Neuronal stem cell (in vitro differentiated cells): ENCODE measurements at places on chromosomes 13 and 19.
A peak's percentile ranks its signal among the peaks of the same experiment; 100 is the strongest.

DNA sequence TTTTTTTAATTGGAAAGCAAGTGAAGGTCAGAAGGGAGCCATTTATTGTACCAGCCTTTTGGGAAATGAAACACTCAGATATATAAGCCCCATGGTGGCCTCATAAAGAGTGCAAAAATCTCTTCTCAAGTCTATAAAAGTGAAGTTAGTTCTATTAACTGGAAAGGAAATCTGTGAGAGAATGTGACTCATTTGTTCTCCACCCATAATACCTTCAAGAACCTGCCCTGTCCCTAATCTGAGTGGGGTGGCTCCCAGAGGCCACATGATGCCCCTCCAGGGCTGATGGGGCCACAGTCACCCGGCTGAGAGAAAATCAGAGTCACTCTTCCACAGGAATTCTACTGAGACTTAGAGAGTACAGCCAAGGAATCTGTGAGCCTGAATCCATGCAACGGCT, 65.8 kb upstream of the SERP2 start:
- no peak for DNase-seq

GRCh38 chr13:35966024-35966423, 165.2 kb downstream of the DCLK1 start:
- DNase-seq = no peak

- DNase-seq = no peak
Observed at GRCh38 chr19:16850133-16850532, 20.9 kb downstream of the SIN3B start.

- DNase-seq = no peak
Observed at GRCh38 chr19:8238251-8238650, 29.1 kb downstream of the CERS4 start.

DNA sequence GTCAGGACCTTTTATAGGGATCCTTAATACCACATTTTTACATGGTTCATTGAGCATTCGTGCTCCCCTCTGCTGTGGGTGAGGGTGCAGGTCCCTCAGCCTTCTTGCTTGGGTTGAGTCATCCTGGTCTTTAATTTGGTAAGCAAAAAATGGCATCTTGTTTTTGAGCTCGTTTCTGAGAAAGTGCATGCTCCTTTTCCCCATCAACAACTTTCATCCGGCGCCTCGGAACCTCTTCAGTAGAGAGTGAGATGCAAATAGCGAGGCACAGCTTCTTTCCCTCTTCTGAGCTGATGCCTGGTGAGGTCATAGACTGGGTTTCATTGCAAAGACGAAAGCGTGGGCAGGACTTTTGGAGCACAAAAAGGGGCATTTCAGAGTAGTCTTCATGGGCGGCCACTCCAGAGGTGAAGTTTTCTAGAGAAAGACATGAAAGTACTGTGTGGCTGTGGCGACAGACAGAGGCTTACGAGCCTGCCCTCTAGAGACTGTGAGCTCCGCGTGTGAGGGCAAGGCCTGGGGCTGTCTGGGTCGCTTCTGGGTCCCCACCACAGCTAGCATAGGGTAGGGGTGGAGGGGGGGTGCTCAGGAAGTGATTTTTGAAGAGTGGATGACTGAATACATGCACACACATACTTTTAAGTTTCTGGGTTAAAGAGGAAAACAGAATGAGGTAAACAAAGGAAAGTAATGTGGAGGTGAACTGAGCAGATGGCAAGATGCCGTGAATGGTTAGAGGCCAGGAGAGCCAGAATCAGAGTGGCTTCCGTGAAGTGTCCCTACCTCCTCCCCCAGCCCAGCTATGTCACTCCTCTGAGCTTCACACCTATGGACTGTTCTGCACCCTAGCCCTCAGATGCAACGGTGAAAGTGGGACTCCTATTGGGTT, 44.3 kb downstream of the BBC3 start:
- DNase-seq = no peak

- DNase-seq = no peak
Observed at GRCh38 chr13:60604058-60604457, 207.0 kb downstream of the TDRD3 start.

DNA sequence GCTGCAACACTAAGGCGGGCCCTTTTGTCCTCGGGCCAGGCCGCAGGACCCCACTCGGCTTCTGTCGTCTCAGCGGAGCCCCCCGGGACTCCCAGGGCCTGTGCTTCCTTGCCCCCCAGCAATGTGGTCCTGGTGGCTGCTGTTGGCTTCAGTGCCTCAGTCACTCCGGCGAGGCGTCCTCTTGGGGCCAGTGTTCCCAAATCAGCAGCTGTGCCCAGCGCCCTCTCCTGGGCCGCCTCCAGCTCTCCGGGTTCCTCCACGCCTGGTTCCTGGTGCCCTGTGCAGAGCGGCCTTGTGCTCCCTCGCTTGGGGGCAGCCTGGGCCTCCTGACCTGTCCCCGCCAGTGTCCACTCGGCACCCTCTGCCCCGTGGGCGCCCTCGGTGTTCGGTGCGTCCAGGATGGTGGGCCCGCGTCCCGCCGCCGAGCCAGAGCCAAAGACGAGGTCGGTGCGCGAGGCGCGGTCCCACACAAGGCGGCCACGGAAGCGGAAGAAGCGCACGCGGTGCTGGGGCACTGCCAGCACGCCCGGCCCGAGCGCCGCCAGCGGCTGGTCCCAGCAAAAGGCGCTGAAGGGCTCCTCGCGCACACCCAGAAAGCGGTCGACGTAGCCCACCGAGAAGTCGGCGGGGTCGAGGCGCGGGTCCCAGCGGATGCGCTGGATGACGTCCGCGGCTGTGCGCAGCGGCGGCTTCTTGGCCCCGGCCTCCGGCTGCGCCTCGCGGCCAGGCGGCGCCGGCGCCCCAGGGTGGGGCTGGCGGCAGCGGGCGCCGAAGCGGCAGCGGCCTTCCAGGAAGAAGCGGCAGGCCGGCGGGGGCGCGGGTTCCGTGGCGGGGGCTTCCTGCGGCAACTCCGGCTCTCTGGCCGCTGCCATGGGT, 685 bp downstream of the LENG9 start:
- DNase-seq = peak; percentile 59

DNA sequence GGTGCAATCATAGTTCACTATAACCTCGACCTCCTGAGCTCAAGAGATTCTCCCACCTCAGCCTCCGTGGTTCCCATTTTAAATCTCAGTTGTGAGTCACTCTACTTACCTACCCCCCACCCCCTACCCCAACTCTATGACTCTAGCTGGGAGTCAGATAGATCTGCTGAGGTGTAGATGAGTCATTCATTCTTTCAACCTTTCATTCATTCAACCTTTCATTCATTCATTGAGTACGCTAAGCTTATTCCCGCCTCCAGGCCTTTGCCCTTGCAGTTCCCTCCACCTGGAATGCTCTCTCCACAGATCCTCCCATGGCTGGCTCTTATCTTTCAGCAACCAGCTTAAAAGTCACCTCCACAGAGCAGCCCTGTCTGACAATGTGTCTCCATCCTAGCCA, 1.1 kb upstream of the MAST1 start:
- DNase-seq = no peak

GRCh38 chr13:107733276-107733675, 482.1 kb downstream of the LIG4 start:
- DNase-seq = no peak

DNA sequence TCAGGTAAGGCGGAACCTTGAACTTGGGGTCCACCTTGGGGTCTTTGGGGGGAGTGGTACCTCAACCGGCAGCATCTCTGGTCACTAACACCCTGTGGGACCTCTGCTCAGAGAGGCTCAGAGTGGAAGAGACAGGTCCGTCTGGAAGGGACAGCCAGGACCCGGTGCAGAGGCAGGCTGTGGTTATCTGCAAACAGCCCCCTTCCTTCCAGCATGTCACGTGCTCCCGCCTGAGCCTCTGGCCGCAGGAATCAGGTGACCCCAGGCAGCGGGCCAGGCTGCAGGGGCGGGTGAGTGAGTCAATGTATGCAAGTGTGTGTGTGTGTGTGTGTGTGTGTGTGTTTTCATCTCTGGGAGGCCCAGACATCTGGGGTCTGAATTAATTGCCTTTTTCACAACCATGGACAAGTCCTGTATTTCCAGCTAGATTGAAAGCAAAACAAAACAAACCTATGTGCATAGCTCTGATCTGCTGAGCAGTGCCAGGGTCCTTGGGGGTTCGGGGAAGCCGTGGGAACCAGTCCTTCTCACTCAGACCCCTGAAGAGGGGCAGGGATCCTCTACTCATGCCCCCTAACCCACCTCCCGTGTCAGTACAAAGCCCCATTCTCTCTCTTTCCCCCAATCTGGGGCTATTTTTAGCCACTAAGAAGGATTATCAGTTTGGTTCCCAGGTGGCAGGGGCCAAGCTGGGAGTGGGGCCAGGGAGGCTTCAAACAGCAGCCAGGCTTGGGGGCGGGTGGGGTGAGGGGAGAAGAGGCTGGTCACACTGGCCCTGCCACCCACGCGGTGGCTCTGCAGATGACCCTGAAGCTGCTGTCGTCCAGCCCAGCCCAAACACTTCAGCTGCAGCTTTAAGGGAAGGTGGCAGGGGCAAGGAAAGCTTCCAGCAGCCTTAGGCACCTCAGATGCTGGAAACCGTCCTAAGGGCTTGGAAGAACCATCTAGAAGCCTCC, 31.4 kb downstream of the CERS4 start:
- DNase-seq = peak; percentile 79

DNA sequence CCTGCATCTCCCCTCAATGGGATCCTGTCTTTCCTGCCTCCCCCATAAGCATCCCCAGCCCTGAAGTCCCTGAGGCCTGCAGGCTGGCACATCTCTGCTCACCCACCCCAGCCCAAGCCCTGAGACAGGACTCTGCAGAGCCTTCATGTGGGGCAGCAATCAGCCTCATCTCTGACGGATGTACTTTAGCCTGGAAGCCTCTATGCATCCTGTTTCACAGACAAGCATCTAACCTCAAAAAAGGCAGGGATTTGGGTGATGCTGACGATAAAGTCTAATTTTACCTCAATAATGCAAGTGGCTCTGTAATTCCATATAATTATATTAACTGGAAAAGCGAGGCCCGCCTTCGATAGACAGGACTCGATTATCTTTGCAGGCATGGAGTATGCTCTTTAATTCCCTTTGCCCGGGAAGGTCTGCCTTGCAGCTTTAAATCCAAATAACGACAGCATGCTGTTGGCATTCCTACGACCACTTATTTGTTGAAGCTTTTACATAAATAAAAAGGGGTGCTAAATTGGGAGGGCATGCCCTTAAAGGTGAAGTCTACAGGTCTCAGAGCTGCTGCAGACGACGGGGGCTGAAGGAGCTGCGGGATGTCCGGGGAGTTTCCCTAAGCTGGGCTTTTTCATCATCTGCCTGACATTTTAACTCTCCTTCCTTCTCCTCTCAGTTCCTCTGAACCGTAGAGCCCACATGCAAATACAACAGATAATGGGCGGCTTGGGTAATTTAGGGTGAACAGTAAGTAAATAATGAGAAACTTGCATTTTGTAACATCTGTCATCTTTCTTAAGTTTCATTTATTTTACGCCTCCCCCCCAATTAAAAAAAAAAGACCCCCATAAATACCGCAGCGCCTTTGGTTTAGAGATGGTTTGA, 211.5 kb downstream of the URI1 start:
- no peak for DNase-seq

GRCh38 chr13:114111577-114111976, 20.8 kb downstream of the RASA3 start:
- DNase-seq = no peak

- no peak for DNase-seq
Observed at GRCh38 chr19:19113040-19113626, 25.1 kb downstream of the TMEM161A start.
